ENCODE measurements at places on chromosomes 3 and 15.

- no peak for DNase-seq
Observed at GRCh38 chr3:19901337-19901736, 32.7 kb downstream of the EFHB start.

GRCh38 chr3:151084893-151085226 lies 604 bp upstream of the MED12L start:
- no peak for DNase-seq

GRCh38 chr3:41419809-41420208 lies 220.5 kb downstream of the CTNNB1 start:
- no peak for DNase-seq

DNA sequence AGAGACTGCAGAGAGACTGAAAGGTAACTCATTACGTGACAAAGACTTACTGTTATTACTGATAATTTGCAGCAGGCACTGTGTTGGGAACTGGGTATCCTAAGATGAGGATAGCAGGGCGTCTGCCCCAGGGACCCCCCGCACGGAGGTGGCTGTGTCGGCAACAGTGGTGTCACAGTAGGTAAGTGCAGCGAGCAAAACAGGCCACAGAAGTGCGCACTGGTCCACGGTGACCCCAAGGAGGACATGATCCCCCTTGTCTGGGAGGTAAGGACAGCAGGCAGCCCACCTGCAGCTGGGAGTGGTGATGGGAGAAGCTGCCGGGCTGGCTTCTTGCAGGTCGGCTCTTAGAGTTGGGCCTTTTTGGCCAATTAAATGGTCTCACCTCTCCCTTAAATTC lies 82.9 kb downstream of the FAM43A start:
- DNase-seq = no peak

- DNase-seq = peak; percentile 80
Observed at GRCh38 chr15:76199106-76200082, 111.9 kb downstream of the ETFA start.

Measured in uterus (tissue), 4 donors.